ENCODE measurements at places on chromosomes 5 and 9. TPM values are rescaled to one million over a fixed set of nuclear protein-coding genes. Genes with fewer than 3 reads are reported as not detected.

- no peak for DNase-seq
These were observed 943 bp downstream of the STING1 start for GRCh38 chr5:139481580-139482049.

- no peak for DNase-seq
These were observed 38.6 kb upstream of the SMC5 start for GRCh38 chr9:70220216-70220615.

DNA sequence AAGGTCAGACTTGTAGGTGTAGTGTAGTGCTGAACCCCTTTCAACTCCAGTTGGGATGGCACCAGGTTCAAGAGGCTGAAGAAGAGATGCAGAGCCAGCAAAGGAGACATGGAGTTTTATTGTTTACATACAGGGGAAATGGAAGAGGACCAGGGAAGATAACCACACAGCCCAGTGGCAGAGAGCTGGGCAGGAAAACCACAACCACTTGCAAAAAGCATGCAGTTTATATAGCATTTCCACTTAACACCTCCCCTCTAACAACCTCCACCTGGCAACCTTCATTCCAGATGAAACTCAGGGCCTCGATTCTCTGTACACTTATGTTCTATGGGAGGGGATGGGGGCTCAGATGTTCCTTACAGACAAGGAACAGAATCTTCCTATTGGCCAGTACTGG, 56.9 kb downstream of the SNX24 start:
- DNase-seq = no peak

DNA sequence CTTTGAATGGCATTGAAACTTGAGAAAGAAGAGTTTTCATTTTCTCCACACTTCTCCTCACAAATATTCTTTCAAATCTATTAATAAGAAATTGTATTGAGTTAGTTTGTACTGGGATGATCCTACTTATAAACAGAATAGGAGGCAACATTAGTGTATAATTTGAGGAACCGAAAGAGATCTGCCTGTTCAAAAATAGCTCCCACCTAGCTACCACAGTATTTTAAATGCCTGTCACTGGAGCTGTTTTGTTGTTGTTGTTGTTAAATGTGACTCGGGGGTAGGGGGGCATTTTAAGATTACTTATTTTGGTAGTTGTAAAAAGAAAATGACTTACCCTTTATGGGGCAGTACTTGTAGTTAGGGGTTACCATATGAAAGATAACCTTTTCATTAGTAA, 20.1 kb upstream of the HAPLN1 start:
- DNase-seq = no peak

DNA sequence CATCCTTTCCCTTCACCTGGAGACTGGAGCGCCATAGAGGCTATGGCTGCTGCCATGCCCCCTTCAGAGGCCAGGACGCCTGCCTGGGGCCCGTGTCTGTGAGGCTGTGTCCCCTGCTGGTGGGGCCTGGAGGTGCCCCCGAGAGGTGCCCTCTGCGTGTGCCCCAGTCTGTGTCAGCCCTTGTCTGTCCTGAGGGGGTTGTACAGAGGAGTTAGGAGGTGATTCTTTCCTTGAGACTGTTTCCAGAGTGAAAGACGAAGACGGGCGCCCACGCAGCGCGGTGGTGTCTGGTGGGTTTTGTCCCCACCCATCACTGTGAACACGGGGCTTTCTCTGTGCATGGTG, 24.6 kb downstream of the TRAF2 start:
- DNase-seq = no peak

- DNase-seq = no peak
These were observed 24.4 kb upstream of the SCAMP1 start for GRCh38 chr5:78335976-78336375.

DNA sequence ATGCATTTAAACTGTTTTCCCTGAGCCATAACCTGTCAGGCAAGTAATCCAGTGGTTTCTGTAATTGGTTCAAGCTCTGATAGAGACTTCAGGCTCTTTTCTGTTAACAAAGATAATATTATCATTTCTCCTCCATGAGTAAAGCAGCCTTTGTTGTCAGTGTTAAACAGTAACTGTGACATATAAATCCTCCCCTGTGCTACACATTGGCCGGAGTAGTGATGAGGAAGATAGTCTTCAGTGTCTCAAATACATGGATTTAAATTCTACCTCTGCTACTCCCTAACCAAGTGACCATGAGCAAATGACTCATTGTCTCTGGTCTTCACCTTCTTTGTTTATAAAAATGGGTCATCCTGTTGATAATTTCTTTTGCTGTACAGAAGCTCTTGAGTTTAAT, 615.5 kb upstream of the CHD1 start:
- DNase-seq = no peak

GRCh38 chr5:143037071-143037470, 266.9 kb downstream of the ARHGAP26 start:
- DNase-seq = no peak

- DNase-seq = no peak
These were observed 473.5 kb downstream of the ACTL7B start for GRCh38 chr9:108382310-108382709.

DNA sequence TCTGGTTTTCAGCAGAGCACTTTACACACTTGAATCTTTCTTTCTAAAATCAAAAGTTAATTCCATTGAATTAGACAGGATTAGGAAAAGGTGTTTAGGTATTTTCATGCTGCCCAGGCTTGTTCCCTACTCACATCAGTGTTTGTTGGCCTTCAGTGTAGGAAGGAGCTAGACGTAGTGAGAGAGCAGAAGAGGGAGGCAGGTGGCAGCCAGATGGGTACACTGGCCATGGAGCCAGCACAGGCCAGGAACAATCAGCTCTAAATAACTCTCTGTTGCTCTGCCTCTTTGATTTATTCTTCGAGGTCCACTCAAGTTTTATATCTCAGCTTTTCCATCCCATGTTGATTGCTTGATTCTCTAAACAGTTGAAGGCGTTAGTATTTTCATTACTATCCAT, 529.6 kb downstream of the PSAT1 start:
- DNase-seq = no peak

- no peak for DNase-seq
These were observed 222.3 kb downstream of the DMRT2 start for GRCh38 chr9:1272488-1272887.

DNA sequence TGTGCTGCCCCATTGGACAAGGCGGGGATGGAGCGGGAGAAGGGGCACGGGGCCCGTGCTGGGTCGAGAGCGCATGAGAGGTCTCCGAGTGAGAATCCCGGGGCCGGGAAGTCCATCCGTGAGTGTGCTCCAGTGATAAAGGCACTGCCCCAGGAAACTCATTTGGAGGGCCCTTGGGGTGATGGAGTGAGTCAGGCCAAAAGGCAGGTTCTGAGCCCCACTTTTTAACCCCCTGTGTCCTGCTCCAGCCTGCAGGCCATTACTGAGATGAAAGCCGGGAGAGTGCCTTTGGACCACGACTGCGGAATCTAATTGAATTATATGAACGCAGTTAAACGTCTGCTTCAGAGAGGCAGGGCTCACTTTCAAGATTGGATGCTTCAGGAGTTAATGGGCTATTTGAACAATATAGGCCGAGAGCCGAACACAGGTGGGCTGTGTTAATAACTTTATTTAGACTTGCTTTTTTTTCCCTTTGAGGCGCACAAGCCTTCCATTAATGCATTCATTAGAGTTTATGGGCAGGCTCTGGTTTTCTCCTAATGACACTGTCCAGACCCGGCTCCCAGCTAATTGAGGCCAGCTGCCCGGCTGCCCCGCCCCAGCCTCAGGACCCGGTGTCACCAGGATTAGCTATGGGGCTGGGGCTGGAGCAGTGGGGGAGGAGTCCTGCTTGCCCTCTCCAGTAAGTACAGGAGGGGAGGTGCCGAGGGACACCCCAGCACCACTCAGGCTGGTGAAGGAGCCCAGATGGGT, 79.1 kb upstream of the LMX1B start:
- DNase-seq = no peak

- no peak for DNase-seq
These were observed 596.0 kb downstream of the SEMA5A start for GRCh38 chr5:8949908-8950307.

DNA sequence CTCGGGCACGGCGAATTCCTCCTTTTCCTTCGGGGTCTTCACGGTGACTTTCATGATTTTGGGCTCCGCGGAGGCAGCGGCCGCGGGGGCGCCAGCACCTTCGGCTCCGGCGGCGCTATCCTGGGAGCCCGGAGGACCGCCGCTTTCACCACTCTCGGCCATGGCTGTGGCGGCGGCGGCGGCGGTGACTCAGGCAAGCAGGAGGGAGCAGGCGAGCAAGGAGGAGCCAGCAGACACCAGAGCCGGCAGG, 315 bp downstream of the UBQLN1 start:
- no peak for DNase-seq

- no peak for DNase-seq
These were observed 31.0 kb upstream of the B4GALT1 start for GRCh38 chr9:33198165-33198564.

- no peak for DNase-seq
These were observed 35.9 kb downstream of the ASS1 start for GRCh38 chr9:130480673-130481072.

- DNase-seq = no peak
These were observed 23.2 kb upstream of the PSAT1 start for GRCh38 chr9:78273761-78274160.

- DNase-seq = no peak
These were observed 188.6 kb downstream of the PDE4D start for GRCh38 chr5:59704936-59705335.

- no peak for DNase-seq
These were observed 771 bp upstream of the TMEM171 start for GRCh38 chr5:73119451-73120157.

GRCh38 chr9:3608011-3608410, 82.2 kb upstream of the RFX3 start:
- DNase-seq = no peak

- no peak for DNase-seq
These were observed 867 bp downstream of the SYK start for GRCh38 chr9:90802386-90802985.

- peak; percentile 71 for DNase-seq
These were observed at the start of gene COL27A1 for GRCh38 chr9:114155263-114155994. COL27A1 (plus strand) TSS chr9:114155537; CDS start chr9:114155951, 414 bp downstream.

DNA sequence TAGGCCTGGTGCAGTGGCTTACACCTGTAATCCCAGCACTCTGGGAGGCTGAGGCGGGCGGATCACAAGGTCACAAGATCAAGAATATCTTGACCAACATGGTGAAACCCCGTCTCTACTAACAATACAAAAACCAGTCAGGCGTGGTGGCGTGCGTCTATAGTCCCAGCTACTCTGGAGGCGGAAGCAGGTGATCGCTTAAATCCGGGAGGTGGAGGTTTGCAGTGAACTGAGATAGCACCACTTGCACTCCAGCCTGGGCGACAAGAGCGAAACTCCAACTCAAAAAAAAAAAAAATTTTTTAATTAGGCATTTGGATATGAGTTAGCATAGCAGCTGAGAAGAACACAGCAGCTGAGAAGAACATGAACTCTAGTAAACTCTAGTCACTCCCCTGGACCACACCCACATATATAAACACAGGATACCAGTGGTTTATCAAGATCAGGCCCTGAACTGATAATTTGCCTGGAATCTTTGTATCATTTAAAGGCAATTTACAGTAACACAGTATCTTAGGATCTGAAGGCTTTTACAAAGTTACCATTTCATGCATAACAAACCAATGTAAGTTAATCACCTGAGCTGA, 4.6 kb upstream of the UGCG start:
- peak; percentile 56 for DNase-seq

DNA sequence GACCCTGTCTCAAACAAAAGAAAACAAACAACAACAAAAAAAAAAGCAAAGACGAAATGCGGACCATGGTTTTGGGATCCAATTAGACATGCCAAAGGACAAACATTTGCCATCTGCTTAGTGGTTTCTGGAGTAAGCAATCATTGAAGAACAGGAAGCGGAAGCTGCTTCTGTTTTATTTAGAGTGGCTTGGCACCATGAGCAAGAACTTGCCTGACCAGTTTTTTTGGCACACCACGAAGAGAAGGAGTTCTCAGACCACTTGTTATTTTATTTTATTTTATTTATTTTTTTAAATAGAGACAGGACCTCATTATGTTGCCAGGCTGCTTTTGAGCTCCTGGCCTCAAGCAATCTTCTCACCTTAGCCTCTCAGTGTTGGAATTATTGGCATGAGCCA, 17.0 kb downstream of the BTF3 start:
- DNase-seq = no peak

DNA sequence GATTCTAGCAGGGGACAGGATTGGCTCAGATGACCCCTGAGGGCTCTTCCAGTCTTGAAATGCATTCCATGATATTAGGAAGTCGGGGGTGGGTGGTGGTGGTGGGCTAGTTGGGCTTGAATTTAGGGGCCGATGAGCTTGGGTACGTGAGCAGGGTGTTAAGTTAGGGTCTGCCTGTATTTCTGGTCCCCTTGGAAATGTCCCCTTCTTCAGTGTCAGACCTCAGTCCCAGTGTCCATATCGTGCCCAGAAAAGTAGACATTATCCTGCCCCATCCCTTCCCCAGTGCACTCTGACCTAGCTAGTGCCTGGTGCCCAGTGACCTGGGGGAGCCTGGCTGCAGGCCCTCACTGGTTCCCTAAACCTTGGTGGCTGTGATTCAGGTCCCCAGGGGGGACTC, 2.9 kb upstream of the MYOZ3 start:
- no peak for DNase-seq

- DNase-seq = no peak
These were observed 16.2 kb upstream of the IL3 start for GRCh38 chr5:132044207-132044606.

The BASP1 gene
- total RNA-seq = 4.0 TPM

The FGF10 gene
- not detected for total RNA-seq

The RNF38 gene
- 88.2 TPM for total RNA-seq

The MAP1B gene
- 0.10 TPM for total RNA-seq

The GOLM1 gene
- total RNA-seq = not detected

The MEIKIN gene
- total RNA-seq = 1.6 TPM

The TAF11L9 gene
- total RNA-seq = not detected

The SNCB gene
- total RNA-seq = not detected

The PKN3 gene
- 2.0 TPM for total RNA-seq

The SPARC gene
- not detected for total RNA-seq

The IL5 gene
- not detected for total RNA-seq

The IFNA13 gene
- total RNA-seq = not detected

The IRX1 gene
- total RNA-seq = not detected

The MCC gene
- total RNA-seq = 3.0 TPM
